ENCODE measurements at places on chromosomes 3 and 15.

DNA sequence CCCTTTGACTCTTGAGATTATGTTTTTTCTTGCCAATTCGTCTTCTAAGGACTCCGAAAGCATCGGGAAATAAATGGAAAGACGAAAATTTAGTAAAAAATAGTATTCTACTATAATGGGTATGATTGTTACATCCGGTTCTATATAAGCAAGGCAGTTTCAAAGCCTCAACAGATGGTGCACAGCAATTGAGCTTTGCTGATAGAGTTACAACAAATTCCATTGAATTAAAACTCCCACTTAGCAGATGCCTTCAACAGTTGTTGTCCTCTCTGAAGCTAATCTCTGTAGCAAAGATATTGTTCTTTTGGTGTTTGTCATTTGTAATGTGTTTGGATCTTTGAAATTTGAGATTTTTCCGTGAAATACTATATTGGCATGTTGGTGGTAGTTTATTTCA is 16.1 kb upstream of the GHSR start:
- DNase-seq = no peak

DNA sequence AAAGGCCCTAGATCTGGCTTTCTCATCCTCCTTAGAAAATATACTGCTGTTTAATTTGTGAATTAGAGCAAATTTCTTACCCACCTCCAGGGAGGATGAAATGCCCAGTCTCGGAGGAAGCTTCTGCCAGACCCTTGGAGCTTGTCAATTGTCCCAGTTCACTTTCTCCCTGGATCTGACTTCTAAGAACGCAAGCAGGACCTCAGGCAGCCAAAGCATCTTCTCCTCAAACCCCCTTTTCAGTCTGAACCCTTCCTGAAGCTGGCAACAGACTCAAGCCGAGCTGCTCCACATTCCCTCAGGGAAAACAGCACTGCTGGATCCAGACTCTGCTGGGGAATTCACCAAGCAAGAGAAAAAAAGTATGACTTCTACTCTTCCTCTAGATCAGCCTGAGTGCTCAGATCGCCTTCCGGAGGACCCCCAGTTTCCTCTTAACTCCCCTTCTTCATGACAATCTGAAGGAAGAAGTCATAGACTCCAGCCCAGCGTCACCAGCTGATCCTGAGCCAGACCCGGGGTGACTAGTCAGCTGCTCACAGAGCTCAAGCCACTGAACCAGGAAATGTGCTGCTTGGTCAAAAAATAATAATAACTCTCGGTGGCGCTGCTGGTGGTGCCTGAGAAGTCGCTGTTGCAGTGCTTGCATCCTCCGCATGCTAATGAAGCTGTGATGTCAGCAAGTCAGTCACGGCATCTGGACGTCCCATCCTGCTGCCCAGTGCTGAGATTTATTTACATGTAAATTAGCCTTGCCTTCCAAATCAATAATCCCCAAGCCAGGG is at the start of gene PRICKLE2:
PRICKLE2 (minus strand) TSS at position 641 of the 785 bp plus-strand sequence. CDS start 26,539 bp downstream, outside the sequence.
- DNase-seq = no peak

DNA sequence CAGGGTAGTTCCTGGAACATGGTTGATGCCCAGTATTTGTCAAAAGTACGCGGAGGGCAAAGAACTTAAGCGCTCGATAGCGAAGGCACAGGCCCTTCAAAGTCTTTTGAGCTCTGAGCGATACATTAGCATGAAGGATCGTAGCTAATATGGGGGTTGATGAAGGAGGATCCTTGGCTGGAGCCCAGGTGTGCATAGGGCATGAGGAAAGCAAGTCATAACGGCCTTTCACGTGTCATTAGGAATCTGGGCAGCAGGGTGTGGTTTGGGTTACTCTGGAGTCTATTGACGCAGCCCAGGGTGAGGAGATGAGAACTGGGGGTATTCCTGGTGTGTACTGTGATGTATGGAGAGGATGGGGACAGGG is 31.7 kb downstream of the SPINK8 start:
- no peak for DNase-seq

GRCh38 chr3:17808994-17809393 is 66.6 kb upstream of the TBC1D5 start:
- DNase-seq = no peak

DNA sequence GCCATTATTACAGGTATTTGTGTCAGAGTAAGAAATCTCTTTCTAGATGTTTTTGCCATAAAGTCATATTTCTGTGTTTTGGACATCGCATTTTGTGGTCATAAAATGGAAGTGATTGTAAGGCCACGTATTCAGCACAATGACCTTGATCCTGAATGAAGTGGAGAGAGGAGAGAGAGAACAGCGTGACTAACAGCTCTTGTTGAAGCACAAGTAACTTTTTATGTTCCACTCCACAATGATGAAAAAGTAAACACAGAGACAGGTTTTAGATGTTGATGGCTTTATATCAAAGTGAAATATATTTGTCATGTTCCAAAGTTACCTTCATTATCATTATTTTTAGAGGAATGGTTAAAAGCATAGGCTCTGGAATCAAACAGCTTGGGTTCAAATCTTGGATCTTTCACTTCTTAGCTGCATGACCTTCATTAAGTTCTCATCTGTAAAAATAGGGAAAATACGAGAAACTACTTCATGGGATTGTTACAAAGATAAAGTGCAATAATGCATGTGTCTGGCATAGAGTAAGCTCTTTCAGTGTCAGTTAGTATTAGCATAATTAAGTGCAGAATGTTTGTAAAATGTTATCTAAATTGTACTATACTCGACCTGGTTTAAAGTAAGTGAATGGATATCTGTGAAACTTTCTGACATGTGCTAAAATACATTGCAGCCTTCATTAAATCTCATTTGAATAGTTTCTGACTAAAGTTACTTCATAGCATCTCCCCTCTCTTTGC is 341.5 kb upstream of the DNAJC19 start:
- no peak for DNase-seq
